ENCODE measurements at places on chromosomes 16 and 17.

DNA sequence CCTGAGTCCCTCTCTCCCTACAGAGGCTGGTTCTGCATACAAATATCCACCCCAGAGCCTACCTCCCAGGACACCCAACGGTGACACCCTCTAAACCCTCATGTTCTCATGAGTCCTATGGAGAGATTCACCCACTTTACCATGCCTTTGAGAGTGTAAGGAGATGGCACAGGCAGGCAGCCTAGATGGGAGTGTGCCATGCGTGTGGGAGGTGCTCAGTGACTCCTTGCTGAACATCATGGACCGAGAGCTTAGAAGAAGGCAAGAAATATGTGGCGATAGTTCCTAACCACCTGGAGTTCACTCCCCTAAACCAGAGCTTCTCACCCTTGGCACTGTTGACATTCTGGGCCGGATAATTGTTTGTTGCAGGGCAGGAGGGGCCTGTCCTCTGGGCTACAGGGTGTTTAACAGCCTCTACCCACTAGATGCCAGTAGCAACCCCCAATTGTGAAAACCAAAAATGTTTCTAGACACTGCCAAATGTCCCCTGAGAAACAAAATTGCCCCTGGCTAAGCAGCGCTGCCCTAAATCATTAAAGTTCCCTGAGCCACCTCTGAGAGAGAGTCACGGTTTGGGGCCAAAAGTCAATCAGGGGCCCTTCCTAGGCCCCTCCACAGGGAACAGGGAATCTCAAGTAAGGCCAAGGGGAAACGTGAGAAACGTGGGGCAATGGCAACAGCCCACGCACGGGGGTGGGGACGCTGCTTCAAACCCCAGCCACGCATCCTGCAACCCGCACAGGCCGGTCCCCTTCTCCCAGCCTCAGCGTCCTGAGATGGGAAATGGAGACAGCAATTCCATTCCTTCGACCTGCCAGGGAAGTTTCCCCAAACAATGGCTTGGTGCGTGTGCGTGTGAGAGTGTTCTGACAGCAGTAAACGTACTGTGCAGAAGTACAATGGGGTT is 66.8 kb downstream of the C16orf78 start:
- no peak for DNase-seq

DNA sequence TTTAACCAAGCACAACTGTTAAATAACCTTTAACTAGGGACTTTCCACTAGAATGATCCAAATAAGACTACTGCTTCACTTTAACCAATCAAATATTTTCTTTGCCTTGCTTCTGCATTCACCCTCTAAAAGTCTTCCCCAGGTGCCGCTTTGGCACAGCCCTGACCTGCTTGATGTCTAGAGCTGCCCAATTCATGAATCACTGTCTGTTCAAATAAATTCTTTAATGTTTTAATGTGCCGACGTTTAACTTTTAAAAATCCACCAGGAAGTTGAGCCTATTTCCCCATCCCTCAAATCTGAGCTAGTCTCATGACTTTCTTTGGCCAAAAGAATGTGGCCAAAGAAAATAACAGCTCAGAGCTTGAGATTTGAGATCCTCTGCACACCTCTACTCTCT is 277.8 kb upstream of the SOX9 start:
- no peak for DNase-seq

DNA sequence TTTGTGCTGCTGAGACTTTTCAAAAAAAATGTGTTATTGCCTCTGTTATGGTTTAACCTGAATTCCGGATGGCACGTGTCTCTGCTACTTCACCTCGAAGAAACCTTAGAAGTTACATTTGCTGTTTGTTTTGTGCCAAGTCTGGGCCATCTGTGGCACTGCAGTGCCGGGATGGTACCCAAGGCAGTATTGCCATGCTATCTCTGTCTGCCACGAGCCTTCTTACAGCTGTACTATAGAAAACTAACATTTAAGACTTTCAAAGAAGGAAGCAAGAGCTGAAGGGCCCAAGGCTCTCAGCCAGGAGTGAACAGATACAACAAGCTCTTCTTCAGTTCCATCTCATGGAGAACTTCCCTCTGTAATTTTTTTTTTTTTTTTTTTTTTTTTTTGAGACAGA is 73.7 kb upstream of the NOL11 start:
- no peak for DNase-seq

- no peak for DNase-seq
These were observed 6.3 kb downstream of the ATP2A3 start for GRCh38 chr17:3957735-3958599.

- no peak for DNase-seq
These were observed 31.8 kb downstream of the USP7 start for GRCh38 chr16:8931859-8932258.
